ENCODE measurements at places on chromosomes 6 and 20. TPM values are rescaled to one million over a fixed set of nuclear protein-coding genes. Genes with fewer than 3 reads are reported as not detected.

The MYMX gene
- not detected for total RNA-seq

The IL17F gene
- total RNA-seq = not detected

The CGA gene
- 8.2 TPM for total RNA-seq

The GPX5 gene
- 4.6 TPM for total RNA-seq

The PPDPF gene
- total RNA-seq = 54.2 TPM

The MMUT gene
- 21.4 TPM for total RNA-seq

The PRKN gene
- total RNA-seq = 7.9 TPM

The MAP3K7 gene
- total RNA-seq = 30.8 TPM

The ZNF311 gene
- 7.7 TPM for total RNA-seq

The C2 gene
- 27.0 TPM for total RNA-seq

The TSBP1 gene
- 1.7 TPM for total RNA-seq

The FLRT3 gene
- total RNA-seq = 75.4 TPM

The SMLR1 gene
- 0.72 TPM for total RNA-seq

The LPIN3 gene
- total RNA-seq = 6.3 TPM

The SLC26A8 gene
- 3.1 TPM for total RNA-seq

The ZBTB2 gene
- 9.1 TPM for total RNA-seq

The ZNF391 gene
- 1.7 TPM for total RNA-seq

The TMEM217 gene
- total RNA-seq = 3.4 TPM

The LY6G6C gene
- 3.1 TPM for total RNA-seq

The SLC25A27 gene
- total RNA-seq = 11.6 TPM

The DNAH8 gene
- 0.24 TPM for total RNA-seq

The STX11 gene
- 17.8 TPM for total RNA-seq

The GABRR2 gene
- total RNA-seq = not detected

The TPX2 gene
- total RNA-seq = 5.3 TPM

The ARFGEF3 gene
- total RNA-seq = 4.6 TPM

The LKAAEAR1 gene
- total RNA-seq = 3.4 TPM

The GUCA1A gene
- 4.1 TPM for total RNA-seq

The ARMH2 gene
- total RNA-seq = not detected

The DPPA5 gene
- total RNA-seq = not detected

The OGFR gene
- total RNA-seq = 13.7 TPM

The ADGRF1 gene
- 4.6 TPM for total RNA-seq

The HDGFL1 gene
- 2.9 TPM for total RNA-seq

The FAM217A gene
- 0.48 TPM for total RNA-seq

The CST7 gene
- not detected for total RNA-seq

The POU5F1 gene
- total RNA-seq = 4.1 TPM

The CALHM6 gene
- 25.5 TPM for total RNA-seq

The BTN1A1 gene
- 0.72 TPM for total RNA-seq

The TREM1 gene
- total RNA-seq = 1.7 TPM

The LYRM4 gene
- total RNA-seq = 9.1 TPM

The HLA-DMB gene
- 10.1 TPM for total RNA-seq

The COL20A1 gene
- 1.2 TPM for total RNA-seq

The LAMA2 gene
- 107 TPM for total RNA-seq

The ERMARD gene
- total RNA-seq = 9.6 TPM

The CNBD2 gene
- 0.48 TPM for total RNA-seq

The SNX21 gene
- total RNA-seq = 35.2 TPM

The CGAS gene
- total RNA-seq = 13.0 TPM

The HLA-DRB1 gene
- total RNA-seq = 25.5 TPM

The BPIFA3 gene
- total RNA-seq = not detected

The RIMS4 gene
- total RNA-seq = 2.9 TPM

The NR2E1 gene
- 0.48 TPM for total RNA-seq

The UTRN gene
- total RNA-seq = 220 TPM

The PRPF6 gene
- total RNA-seq = 44.1 TPM

All from umbilical cord (tissue), 2 donors.